ENCODE measurements at places on chromosomes 13 and 19.
A peak's percentile ranks its signal among the peaks of the same experiment; 100 is the strongest.

DNA sequence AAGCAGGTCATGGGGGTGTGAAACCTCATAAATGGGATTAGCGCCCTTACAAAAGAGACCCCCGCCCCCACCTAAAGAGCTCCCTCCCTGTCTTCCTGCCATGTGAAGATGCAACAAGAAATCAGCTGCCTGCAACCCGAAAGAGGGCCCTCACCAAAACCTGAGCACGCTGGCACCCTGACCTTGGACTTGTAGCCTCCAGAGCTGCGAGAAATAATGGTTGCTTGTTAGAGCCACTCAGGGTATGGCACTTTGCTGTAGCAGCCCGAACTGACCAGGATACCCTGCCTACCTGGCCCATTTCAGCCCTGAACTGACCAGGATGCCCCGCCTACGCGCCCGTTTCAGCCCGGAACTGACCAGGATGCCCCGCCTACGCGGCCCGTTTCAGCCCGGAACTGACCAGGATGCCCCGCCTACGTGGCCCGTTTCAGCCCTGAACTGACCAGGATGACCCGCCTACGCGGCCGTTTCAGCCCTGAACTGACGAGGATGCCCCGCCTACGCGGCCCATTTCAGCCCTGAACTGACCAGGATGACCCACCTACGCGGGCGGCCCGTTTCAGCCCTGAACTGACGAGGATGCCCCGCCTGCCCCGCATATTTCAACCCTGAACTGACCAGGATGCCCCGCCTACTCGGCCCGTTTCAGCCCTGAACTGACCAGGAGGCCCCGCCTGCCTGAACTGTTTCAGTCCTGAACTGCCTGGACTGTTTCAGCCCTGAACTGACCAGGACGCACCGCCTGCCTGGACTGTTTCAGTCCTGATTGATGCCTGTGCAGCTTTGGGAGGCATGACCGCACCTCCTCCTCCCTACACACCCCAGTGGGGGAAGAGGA lies 120.0 kb downstream of the UQCRFS1 start:
- DNase-seq, result no peak

- DNase-seq, result no peak
These were observed 220.5 kb downstream of the RBM26 start for GRCh38 chr13:79185580-79185979.

DNA sequence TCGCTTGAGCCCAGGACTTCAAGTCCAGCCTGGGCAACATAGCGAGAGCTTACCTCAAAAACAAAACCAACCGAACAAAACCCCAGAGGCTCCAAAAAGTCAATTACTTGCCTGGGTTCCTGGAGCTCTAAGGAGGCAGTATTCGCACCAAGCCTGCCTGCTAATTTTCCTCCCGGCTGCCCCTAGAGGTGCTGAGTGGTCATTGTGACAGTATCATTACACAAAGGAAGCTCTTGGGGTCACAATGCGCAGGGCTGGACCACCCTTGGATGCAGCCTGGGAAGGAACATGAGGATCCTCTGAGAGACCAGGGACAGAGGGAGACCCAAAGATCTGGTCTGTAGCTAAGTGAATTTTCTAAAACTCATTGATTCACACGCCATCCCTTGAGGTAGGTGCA lies 8.5 kb upstream of the PEX11G start:
- DNase-seq, result no peak

GRCh38 chr13:111505175-111505777 lies 184.8 kb downstream of the TEX29 start:
- no peak for DNase-seq

DNA sequence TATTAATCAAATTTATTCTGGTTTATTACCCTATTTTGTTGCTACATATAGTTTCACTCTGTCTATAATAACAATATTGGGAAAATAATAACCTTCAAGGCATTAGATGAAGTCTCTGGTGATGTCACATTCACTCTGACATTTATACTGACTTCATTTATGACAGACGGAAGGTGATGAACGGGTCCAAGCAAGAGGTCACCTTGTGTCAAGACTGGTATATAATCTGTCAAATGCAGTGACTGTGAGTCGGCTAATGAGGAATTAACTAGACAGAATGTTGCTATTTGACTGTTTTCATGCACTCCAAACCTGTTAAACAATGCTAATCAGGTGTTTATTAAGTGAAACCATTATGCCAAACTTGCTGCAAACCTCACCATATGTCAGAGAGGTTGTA lies 800.5 kb upstream of the KLHL1 start:
- no peak for DNase-seq

DNA sequence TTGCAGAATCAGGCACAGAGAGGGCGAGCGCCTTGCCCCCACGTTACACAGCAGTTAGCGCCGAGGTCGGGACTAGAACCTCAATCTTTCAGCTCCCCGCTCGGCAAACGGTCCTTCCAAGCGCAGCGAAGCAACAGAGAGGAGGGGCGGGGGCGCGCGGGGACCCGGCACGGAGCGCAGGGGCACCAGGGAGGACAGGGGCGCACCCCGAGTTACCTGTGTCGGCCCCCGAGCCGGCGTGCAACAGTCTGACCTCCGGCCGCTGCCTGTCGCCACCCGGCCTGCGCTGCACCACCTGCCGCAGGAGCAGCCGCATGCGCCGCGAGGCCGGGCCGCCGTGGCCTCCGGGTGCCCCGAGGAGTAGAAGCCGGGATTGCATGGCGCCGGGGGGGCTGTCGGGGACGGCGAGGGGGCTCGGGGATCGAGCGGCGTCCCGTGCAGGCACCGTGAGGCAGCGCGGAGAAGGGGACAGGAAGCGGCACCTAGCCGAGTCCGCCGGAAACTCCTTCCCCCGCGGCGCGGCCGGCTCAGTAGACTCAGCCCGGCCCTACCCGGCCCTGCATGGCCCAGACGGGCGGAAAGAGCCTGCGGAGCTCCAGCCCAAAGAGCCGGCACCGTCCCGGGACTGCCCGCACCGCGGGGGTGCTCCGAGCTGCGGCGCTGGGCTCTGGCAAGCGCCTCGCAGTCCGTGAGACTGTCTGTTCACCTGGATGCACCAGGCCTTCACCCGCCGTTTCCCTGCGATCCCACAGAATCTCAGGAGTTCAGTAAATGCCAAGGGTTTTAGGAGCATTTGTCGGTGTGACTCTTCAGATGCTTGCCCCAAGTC lies at the start of gene VWA8:
TSS of gene VWA8 (minus strand) at position 473 of the 829 bp plus-strand sequence. CDS start at position 379, 94 bp downstream.
- peak; percentile 26 for DNase-seq

- DNase-seq, result no peak
These were observed 792.6 kb upstream of the SLITRK6 start for GRCh38 chr13:86591862-86592261.

DNA sequence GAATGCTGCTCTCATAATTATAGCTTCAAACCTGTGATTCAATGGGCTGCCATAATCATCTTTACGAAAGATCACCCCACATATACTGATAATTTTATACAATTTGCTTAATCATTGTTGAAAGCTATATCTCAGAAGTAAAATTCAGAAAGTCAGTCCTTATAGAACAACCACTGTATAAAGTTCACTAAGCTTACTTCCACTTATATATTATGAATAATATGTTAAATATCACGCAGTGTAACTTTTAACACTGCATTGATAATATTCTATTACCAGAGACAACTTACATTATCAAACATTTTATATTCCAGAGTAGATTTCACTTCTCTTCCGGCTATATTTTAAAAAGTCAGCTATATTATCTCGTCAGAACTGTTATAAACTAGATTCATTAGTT lies 550.1 kb upstream of the PCDH20 start:
- DNase-seq, result no peak

DNA sequence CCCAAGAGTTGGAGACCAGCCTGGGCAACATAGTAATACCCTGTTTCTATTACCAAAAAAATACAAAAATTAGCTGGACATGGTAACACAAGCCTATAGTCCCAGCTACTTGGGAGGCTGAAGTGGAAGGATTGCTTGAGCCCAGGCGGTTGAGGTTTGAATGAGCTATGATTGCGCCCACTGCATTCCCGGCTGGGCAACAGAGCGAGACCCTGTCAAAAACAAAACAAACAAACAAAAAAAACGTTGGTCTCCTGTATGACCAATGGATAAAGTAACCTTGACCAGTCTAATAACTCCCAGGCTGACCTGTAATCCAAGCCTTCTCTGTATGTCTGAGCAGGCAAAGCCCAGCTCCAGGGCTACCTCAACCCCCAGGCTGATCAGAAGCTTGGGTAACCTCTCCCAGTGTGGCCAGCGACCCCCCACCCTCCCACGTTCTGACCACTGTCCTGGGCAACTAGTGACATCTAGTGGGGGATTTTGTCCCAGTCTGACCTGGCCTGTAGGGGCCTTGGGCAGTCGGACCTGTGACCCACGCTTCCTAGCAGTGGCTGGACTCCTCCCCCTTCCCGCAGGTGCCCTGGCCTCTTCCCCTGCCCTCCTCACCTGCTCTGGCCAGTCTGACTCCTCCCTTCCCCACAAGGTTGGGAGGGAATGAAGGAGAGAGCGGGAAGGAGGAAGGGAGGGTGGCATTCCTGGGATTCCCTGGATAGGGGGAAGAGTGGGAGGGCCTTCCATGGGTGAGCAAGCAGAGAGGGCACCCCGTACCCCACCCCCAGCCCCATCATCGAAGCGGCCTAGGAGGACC lies 1.0 kb upstream of the BCAM start:
- no peak for DNase-seq

- DNase-seq, result no peak
These were observed 7.0 kb upstream of the TSC22D1 start for GRCh38 chr13:44583137-44583536.

DNA sequence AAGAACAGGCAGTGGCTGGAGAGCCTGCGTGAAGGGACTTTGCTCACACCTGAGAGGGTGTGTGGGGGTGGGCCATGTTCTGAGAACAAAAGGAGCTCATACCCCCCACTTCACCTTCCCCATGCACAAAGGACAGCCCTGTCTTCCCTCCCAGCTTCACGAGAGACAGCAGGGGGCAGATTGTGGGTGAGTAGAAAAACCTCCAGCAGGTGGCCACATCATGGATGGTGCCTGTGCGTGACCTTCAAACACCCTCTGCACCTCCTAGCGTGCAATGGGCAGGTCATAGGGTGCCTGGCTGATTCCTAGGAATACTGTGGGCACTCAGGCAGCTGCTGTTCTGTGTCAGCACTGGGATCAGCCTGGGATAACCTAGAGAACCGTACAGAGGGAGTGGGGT lies 36.3 kb upstream of the PSG9 start:
- no peak for DNase-seq

DNA sequence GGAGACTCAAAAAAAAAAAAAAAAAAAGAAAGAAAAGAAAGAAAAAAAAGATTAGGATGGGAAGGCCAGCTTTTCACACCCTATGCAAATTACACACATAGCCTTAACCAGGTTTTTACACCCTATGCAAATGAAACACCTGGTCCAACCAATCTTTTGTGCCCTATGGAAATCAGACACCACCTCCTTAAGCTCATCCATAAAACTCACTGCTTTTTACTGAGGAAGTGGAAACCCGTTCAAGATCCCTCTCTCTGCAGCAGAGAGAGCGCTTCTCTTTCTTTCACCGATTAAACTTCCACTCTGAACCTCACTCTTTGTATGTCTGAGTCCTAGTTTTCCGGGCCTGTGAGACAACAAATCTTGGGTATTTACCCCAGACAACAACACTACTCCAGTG lies 25.3 kb upstream of the HOMER3 start:
- DNase-seq, result no peak

GRCh38 chr19:1396019-1396767 lies 5.1 kb downstream of the GAMT start:
- DNase-seq, result no peak

GRCh38 chr13:27842571-27842970 lies 50.3 kb downstream of the GSX1 start:
- DNase-seq, result no peak

GRCh38 chr19:10037367-10037766 lies 24.1 kb downstream of the RDH8 start:
- DNase-seq, result no peak

Data from astrocyte of the cerebellum (primary cell).